ENCODE measurements at places on chromosomes 12 and 14. TPM values are rescaled to one million over a fixed set of nuclear protein-coding genes. Genes with fewer than 3 reads are reported as not detected.

Gene NRXN3
- total RNA-seq, result not detected

Gene MORN3
- total RNA-seq, result 6.2 TPM

Gene KIF5A
- total RNA-seq, result 1.6 TPM

Gene KLHL33
- 3.4 TPM for total RNA-seq

Gene HCAR2
- not detected for total RNA-seq

Gene PTGDR
- 3.1 TPM for total RNA-seq

Gene OXA1L
- total RNA-seq, result 127 TPM

Gene RIPK3
- 43.7 TPM for total RNA-seq

Gene TMPRSS12
- not detected for total RNA-seq

Gene SLC39A9
- total RNA-seq, result 39.8 TPM

Gene NKX2-1
- total RNA-seq, result not detected

Measured in activated naive CD8-positive, alpha-beta T cell treated with anti-CD3 and anti-CD28 coated beads, Interleukin-2, amount 10 ng/mL, durations not matched to agents 7 days and 5 days (primary cell).